NCI-H2081 treated with DMSO at 0.1 percent for 48 hours (cell line): ENCODE measurements at places on chromosomes 6 and 20.

- no peak for DNase-seq
Measured at GRCh38 chr6:45518013-45518720, 140.4 kb upstream of the SUPT3H start.

DNA sequence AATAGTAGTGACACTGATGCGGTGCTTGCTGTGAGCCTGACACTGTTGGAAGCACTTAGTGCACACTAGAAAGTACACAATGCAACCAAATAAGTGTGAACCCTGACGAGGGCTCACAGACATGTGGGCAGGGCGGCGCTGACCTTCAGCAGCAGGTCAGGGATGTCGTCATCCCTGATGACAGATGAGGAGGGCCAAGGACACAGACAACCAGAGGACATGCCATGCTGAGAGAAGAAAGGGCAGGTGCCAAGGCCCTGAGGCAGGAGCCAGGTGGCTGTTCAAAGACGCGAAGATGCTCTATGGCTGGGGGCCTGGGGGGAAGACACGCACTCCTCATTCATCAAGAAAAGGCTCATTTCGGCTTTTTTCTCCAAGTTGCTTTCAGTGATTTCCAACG, 176.4 kb upstream of the CST7 start:
- no peak for DNase-seq

DNA sequence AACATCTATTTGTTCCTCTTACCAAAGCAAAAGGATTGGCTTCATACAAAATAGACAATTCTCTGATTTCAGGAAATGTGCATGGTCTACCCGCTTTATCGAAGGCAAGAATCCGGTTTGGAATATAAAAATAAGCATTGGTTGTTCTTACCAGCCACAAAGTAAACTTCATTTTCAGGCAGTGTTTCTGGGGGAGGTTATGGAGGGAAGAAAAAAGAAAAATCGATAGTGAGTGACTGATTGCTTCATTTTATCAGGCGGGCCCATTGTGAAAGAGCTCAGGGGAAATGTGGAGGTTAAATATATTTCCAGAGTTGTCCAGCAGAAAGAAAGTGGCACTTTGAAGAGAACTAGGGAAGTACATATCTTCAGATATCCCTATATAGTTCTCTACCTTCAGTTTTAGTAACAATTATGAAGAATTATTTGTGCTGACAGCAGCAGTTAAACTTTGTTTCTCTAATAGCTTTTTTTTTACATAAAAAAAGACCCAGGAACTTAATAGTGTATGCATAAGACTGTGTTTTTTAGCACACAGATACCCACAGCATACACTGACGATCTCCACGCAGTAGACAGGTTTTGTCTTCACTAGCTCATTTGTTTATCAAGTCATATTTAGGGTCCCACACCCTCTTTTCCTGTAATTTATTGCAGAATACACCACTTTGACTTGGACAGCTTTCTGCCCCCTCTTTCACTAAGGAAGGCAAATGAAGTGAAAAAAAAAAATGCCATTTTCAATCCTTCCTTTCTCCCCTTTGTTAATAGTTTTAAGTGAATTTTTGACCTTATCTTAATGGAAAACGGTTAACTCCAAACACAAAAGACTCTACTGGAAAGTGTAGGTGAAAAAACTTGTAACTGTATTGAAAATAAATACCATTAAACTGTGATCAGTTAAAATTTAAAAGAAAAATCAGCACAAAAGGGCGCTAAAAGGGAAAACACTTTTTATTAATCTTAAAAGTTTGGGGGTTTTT, 2.9 kb downstream of the POU3F2 start:
- no peak for DNase-seq

DNA sequence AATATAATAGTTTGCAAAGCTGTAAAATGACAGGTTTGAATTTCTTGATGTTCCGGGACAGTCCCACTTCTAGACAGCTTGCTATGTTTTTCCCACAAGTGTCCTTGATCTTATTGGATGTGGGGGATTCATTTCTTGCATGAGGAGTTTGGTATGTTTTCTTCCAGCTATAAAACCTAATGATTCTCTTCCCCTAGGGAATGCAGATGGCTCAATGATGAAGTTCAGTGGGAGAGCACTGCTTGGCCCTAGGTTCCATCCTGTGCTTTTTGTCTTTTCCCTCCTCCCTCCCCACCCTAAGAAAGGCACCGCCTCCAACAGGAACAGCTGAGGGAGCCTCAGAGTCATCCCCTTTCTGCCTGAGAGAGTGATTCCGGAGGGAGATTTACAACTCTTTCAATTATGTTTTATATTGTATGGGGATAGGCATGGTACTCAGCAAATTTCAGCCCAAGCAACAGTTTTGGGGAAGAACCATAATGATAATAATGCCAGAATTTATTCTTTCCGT, 149.2 kb downstream of the PHACTR1 start:
- DNase-seq = no peak

DNA sequence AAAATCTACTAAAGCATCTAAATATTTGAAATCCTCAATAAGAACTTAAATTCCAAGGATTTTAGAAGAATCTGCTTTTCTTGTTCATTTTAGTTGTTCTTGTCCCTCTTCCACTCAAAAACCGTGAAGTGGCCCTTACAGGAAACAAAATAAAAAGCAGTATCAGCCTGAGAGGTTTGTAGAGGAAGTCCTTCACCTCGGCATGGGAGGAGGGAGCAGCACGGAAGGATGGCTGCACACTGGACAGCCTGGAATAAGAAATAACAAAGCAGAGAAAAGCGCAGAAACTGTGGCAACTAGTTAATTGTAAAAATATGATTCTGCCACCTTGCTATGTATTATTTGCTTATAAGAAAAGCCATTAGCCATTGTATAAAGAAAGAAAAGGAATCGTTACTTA, 46.1 kb downstream of the RALGAPA2 start:
- DNase-seq = no peak

DNA sequence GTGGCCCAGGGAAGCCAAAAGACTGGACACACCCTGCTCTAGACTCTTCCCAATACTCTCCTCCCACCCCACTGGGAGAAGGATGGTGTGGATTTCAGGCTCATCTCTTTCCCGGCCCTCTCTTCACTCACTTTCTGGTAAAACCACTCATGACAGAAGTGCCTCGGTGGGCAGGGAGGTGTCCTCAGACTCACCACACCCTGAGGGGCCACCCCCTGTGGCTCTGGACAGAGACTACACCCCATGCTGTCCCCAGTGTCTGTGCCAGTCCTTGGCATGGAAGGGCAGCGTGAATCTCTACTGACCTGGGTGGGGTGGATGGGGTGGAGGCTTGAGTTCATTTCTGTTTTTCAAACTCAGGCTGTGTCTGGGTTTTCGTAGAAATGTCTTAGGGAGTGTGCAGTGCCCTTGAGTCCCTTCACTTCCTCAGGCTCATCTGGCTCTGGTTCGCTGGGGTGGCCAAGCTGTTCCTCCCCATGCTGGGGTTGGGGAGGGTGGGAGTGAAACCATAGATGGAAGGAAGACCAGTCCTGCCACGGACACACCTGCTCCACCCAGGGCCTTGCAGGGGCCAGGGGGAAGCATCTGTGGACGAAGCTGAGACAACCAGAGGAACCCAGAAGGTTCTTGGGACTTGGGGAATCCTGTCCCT, 59.1 kb downstream of the EZR start:
- no peak for DNase-seq

- no peak for DNase-seq
Measured at GRCh38 chr6:88377976-88378568, 211.9 kb upstream of the CNR1 start.

DNA sequence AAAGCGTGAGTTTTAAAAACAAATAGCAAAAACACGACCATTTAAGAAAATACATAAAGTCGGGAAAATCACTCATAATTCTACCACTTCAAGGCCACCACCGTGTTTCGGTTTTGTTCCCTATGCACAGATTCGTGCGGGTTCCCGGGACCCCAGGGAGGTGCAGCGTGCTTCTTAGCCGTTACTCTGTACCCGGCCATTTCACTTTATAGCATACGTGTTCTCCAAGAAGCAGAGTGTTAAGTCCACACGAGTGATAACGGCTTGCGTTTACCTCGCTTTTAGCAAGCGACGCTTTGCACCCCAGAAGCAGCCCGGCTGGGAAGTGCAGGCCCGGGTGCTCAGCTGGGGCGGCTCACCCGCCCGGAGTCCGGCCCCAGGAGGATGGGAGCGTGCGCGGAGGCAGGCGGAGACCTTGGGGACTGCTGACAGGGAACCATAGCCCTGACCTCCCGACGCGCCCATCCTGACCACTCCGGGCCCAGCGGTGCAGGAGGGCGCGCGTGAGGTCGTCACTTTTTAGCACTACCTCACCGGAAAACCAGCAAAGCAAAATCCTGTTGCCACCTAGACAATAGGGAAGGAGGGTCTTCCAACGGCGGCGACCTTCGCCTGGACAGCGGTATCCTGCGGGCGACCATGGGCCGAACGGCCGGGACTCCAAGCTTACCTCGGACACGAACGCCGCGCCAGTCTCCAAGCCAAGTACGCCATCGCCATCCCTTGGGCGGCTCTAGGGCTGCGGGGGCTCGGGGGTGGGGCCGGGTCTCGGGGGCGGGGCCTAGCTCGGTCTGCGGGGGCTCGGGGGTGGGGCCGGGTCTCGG, at the start of gene ECI2:
TSS of gene ECI2 (minus strand) at position 735 of the 824 bp plus-strand sequence. CDS start at position 720, 15 bp downstream.
- DNase-seq = no peak

DNA sequence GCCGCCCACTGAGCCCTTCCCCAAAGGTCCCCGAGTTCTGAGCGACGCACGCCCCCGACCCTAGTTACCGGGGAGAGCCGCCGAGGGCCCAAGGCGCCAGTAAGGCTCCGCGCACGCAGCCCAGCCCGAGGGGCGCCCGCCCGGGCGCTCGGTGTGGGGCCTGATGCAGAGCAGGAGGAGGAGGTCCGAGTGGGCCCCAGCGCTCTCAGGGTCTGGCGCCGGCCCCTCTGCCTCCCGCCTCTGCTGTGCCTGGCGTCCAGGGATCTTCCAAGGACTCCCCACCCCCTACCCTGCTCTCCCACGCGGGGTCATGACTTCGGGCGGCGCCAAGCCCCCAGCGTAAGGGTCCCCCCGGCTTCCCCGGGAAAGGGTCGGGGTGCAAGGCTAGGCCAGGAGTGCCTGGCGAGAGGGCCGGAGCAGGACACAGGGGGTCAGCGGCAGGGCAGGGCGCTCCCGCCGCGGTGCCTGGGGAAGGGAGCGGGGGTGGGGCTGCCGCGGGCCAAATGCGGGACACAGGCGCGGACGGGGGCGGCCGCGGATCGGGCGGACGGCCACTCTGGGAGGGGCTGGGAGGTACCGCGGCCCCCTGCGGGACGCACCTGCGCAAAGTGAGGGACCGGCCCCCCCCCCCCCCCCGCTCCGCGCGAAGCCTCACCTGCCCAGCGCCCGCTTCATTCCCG, 637 bp downstream of the ABHD12 start:
- no peak for DNase-seq

- DNase-seq = no peak
Measured at GRCh38 chr6:66970373-66970772, 1263.3 kb upstream of the EYS start.

GRCh38 chr6:35299674-35300073, 2.1 kb downstream of the DEF6 start:
- no peak for DNase-seq

DNA sequence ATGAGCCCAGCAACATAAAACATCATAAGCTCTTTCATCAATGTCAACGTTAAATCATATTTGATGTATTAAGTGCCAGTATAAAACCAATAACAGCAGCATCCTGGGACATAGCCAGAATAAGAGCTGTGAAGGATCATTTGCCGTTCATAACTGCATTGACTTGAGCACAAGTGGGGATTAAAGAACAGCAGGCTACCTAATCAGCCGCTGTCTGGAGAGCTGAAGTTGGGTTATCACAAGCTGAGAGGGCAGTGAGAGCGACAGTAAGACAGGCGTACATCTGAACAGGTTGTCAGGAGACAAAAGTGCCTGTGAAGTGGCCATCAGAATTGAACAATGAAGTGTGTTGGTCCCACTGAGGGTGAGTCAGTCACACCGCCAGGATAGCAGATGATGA, 269.6 kb downstream of the GRIK2 start:
- no peak for DNase-seq

DNA sequence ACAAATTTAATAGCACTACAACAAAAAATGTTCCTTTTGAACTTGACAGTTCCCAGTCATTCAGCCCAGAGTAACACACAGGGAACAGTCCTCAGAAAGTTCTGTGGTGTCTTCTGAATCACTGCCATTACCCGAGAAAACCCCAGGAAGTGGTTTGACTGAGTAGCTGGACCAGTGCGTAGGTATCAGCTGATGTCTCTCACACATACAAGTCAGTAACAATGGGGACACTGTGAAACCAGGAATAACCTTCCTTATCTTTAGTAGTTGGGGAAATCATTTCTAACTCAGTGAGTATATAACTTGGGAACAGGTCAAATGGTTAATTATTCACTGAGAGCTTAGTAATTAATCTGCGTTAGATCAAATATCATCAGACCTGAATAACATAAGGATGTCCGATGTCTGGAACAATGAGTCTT, 73.1 kb downstream of the HIVEP2 start:
- DNase-seq = no peak

DNA sequence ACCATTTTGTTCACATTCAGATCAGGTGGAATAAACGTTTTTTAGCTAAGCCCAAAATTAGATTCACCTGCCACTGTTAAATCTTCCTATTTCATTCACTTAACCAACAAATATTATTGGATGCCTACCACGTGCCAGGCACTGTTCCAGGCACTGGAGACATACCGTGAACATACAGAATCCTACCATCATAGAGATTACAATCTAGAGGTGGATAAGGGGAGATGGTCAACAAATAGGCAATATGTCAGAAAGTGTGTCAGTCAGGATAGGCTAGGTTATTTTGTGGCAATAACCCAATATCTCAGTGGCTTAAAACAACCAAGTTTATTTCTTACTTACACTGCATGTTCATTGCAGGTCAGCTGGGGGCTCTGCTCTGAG, 58.7 kb upstream of the REV3L start:
- no peak for DNase-seq

- no peak for DNase-seq
Measured at GRCh38 chr20:3168829-3169590, 4.3 kb downstream of the LZTS3 start.

DNA sequence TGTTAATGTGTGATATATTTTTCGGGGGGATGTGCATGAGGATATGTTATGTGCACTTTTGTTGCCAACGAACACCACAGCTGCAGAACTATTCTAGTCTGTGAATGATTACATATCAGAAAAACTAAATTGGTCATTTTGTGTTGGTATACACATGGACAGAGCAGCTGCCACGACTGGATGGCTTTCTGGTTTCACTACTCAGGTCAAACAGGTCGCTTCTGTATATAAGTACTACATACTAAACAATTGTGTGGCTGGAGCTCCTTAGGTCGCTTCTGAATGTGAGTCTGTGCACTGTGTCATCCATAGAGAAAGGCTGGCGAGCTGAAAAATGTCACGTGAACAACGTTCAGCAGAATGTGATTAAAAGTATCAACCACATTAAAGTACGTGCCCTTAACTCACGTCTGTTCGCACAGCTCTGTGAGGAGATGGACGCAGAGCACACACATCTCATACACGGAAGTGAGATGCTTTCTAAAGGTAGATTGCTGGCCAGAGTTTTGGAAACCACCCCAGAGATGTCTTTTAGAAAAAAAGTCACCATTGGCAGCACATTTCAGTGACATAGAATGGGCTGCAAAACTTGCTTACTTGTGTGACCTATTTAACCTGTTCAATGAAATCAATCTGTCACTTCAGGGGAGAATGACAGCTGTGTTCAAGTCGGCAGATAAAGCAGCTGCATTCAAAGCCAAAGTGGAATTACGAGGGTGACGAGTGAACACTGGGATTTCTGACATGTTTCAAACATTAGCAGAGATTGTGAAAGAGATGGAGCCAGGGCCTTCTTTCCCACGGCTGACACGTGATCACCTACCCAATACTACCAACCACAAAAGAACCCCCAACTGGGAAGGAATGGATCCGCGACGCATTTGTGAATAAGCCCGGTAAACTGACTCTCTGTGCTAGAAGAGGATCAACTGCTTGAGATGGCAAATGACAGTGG, 176.6 kb downstream of the PDE10A start:
- DNase-seq = no peak
